Activated T-cell treated with anti-CD3 and anti-CD28 coated beads, Interleukin-2, amount 50 U/mL, for 1 hour (primary cell): ENCODE measurements at places on chromosomes 6 and 20.

DNA sequence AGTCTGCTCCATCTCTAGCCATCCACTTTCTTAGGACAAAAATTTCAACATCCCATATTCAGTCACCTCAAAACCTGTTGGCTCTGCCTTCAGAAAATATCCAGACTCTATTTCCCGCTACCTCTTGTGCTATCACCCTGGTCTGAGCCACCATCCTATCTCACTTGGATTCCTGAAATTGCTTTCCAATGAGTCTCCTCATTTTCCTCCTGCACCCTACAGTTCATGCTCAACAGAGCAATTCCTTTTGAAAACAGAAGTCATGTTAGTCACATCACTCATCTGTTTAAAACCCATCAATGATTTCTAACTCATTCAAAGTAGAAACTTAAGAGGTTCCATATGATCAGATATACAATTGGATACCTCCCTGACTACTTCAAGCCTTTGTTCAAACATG lies 229.9 kb downstream of the ADGRG6 start:
- no peak for DNase-seq

DNA sequence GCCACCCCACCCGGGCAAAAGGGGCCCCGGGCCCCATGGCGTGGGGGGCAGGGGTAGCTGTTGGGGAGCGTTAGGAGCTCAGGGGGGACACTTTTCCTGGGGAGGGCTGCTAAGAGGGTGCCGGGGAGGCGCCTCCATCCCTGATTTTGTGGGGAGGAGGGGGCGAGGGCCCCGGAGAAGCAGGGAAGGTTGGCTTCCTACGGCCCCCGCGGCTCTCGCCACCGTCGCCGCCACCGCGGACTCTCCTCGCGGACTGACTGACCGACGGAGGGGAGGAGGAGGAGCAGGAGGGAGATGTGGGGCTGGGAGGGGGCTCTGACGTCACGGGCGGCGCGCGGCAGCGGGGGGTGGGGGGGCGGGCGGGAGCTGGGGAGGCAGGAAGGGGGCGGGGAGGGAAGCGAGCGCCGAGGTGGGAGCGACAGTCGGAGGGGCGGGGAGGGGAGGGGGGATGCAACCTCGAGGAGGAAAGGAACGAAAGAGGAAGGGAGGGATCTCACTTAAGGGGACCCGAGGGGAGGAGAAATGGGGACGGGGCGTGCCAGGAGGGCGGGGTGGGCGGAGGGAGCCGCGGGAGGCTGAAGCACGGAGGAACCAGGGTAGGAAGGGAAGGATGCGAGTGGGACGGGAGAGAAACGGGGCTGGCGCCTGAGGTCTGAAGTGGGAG lies 5.1 kb downstream of the GABBR1 start:
- DNase-seq: peak; percentile 62

- no peak for DNase-seq
Observed at GRCh38 chr6:167129159-167129558, 6.3 kb downstream of the CCR6 start.

GRCh38 chr6:7669742-7670141 lies 56.2 kb upstream of the BMP6 start:
- DNase-seq: no peak

DNA sequence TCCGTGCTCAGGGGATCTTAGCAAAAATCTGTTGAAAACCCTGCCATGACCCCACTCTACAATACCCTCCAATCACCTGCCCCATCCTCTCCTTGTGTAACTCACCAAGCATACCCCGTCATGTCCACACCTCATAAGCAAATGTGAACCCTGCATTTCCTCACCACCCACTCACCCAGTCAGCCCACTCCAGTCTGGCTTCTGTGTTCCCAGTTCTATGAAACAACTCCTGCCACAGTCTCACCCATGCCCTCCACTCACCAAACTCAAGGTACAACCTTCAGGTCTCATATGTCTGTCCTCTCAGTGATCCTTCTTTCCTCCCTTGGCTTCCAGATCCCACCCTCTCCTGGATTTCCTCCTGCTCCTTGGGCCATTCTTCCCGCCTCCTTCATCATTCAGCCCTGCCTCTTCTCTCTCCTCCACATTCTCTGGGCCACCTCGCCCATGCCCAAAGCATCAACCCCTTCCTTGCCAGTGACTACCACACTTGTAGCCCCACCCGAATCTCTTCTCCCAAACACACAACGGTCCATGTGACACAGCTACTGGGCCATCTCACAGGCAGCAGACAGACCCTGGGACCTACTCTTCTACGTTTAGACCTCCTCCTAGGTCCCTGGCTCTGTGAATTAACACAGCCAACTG lies 8.8 kb downstream of the DDRGK1 start:
- no peak for DNase-seq

DNA sequence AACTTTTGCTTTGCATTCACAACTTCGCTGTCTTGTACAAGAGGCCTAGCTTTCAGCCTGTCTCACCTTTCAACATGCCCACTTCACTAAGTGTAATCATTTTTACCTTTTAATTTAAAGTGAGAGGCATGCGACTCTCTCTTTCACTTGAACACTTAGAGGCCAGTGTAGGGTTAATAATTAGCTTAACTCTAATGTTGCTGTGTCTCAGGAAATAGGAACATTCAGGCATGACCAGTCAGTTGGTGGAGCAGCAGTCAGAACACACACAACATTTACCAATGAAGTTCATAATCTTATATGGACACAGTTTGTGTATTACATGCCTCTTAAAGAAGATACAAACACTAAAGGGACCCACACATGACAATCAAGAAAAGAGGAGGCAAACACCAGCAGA lies 47.6 kb downstream of the HTR1B start:
- no peak for DNase-seq

GRCh38 chr6:80454661-80455365 lies 348.3 kb downstream of the BCKDHB start:
- no peak for DNase-seq

GRCh38 chr20:51354191-51354768 lies 188.2 kb downstream of the NFATC2 start:
- no peak for DNase-seq

DNA sequence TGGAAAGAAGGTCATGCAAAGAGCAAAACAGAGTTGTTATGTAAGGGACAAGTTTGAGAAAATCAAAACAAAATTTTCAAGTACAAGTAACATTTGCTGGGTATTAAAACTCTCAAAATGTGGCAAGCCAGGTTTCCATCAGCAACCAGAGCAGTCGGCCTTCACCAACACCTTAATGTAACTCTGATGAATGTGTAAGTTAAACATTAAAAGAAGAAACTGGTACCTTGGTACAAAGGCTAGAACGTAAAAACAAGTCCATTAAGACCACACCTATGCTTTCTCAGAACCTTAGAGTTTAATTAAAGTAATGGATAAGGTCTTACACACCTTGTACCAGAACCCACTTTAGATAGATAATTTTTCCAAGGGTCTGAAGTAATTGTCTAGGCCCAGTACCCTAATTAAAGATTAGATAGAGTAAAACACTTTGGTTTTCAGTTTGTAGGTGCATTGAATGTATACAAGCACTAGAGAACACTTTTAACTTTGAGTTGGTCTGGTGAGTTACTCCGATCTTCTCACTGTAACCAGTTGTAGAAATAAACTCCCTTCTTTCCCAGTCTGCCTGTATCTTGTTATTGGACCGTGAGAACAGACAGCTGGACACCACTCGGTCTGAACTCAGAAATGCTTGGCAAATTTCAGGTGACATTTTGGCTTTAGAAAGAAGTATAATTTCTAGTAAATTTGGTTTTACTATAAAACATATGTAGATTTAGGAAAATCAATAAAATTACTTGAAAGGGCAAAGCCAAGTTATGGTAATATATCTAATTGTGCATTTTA lies 319.4 kb downstream of the HTR1B start:
- DNase-seq: no peak

DNA sequence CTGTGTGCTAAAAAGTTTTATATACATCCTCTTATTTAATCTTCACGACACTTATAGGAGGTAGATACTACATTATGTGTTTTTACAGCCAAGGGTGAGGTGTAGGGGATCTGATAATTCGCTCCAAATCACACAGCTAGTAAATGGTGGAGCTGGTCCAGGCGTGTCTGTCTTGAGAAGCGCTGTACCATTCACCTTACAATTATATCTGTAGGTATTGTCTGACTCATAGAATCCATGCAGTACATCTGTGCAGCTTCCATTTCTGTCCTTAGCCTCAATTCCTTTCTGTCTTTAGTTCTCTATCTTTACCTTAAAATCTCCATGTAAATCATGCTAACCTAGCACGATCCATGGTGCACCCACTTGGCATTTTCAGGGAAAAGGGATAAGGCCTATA lies 120.7 kb downstream of the CARMIL1 start:
- no peak for DNase-seq

- no peak for DNase-seq
Observed at GRCh38 chr6:124298730-124299129, 495.1 kb downstream of the NKAIN2 start.

- DNase-seq: no peak
Observed at GRCh38 chr20:24909086-24909780, 39.8 kb upstream of the CST7 start.

GRCh38 chr6:19312241-19312978 lies 524.8 kb upstream of the ID4 start:
- no peak for DNase-seq

GRCh38 chr6:92756912-92757311 lies 662.4 kb downstream of the EPHA7 start:
- no peak for DNase-seq

DNA sequence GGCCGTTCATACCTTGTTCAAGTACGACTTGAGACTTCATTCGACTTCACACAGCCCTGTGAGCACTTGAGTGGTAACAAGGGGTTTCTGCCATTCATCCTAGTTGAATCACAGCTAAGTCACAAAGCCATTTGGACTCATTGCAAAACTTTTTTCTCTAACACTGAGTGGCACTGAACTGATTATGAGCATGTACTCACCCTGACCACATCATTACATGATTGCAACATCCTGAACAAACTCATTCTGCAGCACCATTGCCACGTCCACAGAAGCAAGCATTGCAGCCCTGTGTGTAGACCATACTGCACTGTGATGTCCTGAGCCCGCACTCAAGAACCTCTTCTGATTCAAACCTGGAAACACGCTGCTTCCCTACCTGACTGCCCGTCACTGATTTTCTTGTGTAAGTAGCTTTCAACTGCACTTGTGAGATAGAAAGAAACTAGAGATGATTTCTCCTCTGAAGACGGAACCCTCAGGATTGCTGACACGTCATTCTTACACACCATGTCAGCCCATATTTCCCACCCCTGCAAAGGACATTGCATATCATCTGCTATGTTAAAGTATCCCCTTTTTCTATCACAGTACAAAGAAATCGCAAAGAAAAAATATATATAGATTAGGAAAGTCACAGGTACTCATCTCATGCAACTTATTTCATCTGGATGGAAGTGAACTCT lies 81.6 kb downstream of the C6orf118 start:
- DNase-seq: no peak

- no peak for DNase-seq
Observed at GRCh38 chr6:106383573-106383972, 23.1 kb downstream of the CRYBG1 start.

GRCh38 chr6:38640216-38640909 lies 634 bp upstream of the BTBD9 start:
- no peak for DNase-seq

DNA sequence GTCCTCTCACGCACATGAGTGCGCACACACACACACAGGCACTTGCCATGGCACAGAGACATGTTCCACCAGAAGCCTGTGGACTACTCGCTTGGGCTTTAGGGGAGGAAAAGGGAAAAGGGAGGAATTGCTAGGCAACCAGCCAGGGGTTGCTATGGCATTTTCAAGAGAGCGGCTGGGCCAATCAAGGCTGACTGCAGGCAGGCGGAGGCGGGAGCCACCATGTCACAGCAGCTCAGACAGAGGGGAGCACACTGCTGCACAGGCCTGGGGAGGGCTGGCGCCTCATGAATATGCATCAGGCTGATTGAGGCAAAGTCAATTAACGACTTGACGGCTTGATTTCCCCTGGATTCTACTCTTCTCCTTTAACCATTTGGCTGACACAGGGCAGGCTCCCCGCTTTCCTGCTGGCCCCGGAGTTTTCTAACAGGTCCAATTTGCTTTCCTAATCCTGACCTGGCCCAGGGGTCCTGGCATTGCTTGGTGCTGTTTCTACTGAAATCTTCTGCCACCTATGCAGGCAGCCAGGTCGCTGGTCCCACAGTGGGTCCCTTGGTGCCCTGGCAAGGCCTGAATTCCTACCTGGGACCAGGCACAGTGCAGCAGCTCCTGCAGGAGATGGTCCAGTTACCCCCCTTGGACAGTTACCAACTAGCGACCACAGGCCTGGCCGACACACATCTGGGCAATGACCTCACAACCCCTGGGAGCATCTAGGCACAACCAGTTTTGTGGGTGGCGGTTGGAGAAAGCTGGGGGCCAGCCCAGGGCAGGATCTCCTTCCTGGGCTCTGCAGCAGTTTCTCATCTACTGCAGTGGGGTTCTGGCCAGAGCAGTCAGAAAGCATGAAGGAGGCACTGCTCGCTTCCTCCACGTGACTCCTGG lies 52.1 kb downstream of the YTHDF1 start:
- DNase-seq: no peak

GRCh38 chr20:25706793-25707192 lies 10.1 kb upstream of the ZNF337 start:
- DNase-seq: peak; percentile 33

DNA sequence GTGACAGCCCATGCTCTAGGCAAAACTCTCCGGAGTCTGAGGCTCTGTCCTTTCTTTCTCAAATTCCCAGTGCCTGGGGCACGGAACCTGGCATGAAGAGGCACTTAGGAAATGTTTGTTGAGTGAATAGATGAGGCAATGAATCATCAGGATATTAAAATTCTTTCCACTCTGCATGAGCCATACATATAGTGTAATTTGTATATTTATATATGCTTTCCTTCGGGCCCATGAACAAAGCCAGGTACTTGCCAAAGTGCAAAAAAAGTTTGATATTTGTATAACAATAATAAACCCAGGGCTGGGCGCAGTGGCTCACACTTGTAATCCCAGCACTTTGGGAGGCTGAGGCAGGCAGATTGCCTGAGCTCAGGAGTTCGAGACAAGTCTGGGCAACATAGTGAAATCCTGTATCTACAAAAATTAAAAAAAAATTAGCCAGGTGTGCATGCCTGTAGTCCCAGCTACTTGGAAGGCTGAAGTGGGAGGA lies 212.3 kb upstream of the ZNF217 start:
- DNase-seq: no peak

GRCh38 chr6:40500227-40500626 lies 86.9 kb downstream of the LRFN2 start:
- DNase-seq: no peak

GRCh38 chr6:23350752-23351453 lies 775.1 kb upstream of the NRSN1 start:
- DNase-seq: no peak

- DNase-seq: no peak
Observed at GRCh38 chr6:35647400-35647799, 41.3 kb downstream of the FKBP5 start.

DNA sequence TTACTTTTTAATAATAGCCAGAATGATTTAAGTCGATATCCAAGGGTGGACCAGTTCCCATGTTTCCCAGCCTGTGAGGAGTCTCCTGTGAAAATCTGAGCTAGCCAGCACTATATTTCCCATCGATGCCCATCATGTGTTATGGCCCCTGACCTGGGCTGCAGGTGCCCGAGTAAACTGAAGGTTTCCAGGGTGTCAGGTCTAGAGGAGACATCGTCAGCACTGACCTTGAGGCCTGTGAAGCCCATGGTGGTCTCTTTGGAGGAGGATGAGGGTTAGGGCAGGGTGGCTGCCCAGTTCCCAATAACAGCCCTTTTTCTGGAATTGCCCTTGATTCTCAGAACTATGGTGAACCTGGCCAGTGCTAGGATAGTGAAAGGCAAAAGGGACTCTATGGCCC lies 63.0 kb upstream of the TOP1 start:
- no peak for DNase-seq

- DNase-seq: no peak
Observed at GRCh38 chr20:59117526-59117925, 46.1 kb upstream of the ZNF831 start.
